ENCODE measurements at places on chromosomes 6 and 20.

DNA sequence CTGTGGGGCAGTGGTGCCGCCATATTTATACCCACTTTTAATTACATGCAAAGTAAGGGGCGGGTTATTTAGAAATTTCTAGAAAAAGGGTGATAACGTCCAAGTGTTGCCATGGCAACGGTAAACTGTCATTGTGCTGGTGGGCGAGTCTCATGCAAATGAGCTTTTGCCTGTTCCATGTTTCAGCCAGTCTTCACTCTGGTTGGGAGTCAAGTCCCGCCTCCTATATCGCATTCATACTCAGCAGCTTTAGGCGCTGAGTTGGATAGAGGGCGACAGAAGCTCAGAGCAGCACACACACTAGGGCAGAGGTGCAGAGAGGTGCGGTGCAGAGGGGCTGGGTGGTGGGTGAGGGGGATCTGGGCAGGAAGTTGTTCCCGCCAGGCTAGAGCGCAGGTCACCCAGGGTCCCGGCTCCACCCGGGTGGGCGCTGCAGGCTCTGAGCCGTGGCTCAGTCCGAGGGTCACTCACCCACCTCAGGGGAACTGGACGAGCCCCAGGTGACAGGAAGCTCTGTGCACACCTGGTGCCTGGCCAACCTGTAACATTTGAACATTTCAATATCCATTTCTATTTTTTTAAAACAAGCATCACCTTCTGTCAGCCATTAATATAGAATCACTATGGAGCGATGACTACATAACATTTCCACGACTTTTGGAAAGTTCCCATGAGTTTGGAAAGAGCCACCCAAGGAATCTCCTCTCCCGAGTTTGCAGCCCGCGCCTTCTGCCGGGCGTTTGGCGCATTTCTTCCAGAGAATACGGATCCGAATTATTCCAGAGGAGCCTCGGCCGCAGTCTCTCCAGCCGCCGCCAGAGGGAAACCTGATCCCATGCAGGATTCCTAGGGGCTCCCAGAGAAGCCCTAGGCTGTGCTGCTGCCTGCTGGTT lies 89.1 kb upstream of the PHACTR3 start:
- DNase-seq = peak; percentile 82

- DNase-seq = no peak
These were observed 3.1 kb downstream of the NNAT start for GRCh38 chr20:37523911-37524700.

GRCh38 chr6:14837435-14837834 lies 408.4 kb upstream of the JARID2 start:
- no peak for DNase-seq

DNA sequence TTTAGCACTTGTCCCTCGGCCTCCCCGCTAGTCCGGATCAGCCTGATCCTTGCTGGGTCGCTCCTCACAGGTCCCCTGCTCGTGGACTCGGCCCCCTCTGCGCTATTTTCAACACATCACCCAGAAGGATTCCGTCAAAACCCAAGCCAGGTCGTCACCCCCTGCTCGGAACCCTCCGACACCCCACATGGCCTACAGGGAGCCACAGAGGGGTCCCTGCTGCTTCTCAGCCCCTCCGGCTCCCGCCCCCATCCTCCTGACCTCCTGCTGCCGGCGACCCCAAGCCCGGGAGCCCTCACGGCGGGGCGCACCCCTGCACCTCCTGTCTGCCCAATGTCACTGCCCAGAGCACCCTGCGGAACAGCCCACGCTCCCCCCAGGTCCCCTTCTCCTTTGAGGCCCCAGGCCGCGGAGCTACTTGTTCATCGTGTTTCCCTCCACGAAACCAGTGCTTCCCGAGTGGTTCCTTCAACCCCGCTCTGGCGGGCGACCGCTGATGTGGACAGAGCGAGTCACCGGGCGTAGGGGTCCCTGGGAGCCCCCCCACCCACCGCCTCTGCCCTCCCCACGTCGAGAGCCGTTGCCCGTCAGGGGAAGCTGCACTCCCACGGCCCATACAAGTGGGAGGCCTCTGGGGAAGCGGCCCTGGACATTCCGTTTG lies 638 bp upstream of the MYL9 start:
- DNase-seq = no peak

GRCh38 chr20:37317316-37317715 lies 27.9 kb downstream of the MANBAL start:
- DNase-seq = no peak

DNA sequence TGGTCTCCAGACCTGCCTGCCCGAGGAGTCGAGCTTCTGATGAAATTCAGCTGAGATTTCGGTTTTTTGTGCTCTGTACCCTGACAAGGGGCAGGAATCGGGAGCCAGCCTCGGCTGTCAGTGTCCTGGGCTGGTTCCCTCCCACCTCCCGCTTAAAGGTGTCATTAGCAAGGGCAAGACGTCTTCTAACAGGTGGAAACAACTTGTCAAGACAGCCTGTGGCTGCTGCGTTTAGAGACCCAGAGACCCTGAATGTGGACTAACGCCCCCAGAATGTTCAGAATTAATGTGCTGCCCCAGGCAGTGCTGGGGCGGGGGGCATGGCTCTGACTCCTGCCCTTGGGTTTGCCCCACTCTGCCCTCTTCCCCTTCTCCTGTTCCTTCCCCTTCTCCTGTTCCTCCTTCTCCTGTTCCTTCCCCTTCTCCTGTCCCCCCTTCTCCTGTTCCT lies 69.7 kb downstream of the PHACTR3 start:
- DNase-seq = no peak

DNA sequence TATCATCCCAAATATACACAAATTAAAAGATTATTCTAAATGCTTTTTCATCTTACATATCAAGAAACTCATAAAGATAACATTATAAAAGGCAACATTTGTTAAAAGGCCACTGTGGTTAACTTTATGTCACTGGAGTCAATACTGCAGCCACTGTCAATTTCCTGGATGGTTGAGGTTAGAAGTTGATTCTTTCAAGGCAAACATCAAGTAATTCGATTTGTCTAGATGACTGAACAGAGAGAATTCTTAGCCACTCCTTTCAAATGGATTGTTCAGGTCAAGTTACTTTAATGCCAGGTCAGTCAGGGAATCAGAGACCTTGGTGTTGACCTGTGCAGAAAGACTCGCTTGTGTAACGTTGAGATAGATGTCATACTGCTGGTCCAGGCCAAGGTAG lies 44.4 kb upstream of the SIM1 start:
- DNase-seq = no peak

DNA sequence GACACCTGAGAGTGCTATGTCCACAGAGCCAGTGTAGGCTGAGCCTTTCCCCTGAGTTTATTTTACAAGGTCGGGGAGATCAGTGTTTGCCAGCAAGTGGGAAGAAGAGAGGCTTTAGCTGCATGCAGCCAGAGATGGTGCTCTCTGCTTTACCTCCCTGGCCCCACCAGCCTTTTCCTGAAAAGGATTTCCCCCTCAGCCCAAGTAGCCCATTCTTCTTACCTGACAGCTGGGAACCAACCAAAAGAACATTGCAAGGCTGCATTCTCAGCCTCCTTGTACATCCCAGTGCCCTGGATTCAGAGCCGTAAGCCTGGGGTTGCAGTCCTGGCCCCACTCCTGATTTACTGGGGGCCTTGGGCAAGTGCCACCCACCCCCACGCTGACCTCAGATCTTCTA lies 16.9 kb downstream of the SNPH start:
- DNase-seq = no peak

DNA sequence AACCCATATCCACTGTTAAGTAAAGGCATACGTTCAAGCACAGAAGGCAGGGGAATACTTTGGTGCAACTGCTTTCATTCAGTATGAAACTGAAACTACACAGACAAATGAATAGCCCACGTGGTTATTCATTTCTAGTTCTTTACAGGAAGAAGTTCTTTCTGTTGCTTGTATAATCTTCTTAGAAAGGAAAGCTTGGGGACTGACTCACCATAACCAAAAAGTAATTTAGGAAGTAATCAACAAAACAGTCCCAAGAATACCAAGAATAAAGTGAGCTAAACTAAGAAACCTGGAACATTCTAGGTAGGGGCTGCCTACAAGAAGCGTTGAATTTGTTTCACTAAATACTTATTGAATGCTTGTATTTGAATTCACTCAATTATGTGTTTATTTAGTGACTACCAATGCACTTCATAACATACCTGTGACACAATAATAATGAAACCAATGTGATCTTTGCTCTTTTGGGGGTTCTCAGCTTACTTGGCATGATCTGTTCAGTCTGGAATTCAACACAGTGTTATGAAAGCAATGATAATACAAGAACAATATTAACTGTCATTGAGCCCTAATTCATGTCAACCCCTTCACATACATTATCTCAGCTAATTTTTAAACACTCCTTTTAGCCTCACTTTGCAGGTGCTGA lies 25.1 kb upstream of the KIAA0408 start:
- no peak for DNase-seq

GRCh38 chr6:7726416-7727085 lies 652 bp downstream of the BMP6 start:
- no peak for DNase-seq

GRCh38 chr6:17965397-17965796 lies 22.0 kb downstream of the KIF13A start:
- DNase-seq = no peak

GRCh38 chr6:167733740-167734661 lies 92.7 kb upstream of the AFDN start:
- DNase-seq = no peak

DNA sequence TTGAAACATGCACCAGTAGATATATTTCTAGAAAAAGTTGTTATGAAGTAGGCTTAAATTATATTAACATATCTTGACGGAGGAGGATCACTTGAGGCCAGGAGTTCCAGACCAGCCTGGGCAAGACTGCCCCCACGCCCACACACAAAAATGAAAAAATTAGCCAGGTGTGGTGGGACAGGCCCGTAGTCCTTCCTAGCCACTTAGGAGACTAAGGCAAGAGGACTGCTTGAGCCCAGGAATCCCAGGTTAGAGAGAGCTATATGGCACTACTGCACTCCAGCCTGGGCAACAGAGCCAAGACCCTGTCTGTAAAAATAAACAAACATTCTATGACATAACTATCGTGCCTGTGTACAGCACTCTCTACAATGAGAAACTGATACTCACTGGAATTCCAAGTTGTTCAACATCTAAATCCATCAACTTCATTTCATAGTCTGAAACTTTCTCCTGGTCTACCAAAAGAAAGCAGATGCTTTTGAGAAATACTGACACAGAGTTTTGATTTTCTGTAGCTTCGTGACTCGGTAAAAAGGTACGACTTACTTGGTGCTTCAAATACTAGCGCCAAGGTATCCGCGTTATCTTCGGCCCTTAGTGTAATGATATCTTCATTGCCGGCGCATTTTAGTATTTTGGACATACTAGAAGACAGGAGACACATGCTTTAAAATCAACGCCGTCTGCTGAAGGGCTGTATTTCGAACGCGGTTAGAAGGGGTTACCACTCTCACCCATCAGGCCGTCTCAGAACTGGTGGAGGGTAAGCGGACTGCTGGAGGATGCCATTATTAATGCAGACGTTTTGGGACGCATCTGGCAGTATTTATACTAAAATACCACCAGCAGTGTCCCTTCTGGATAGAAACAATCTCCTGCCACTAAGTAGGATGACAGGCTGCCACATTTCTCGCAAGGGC lies 1.3 kb downstream of the PCNA start:
- no peak for DNase-seq

DNA sequence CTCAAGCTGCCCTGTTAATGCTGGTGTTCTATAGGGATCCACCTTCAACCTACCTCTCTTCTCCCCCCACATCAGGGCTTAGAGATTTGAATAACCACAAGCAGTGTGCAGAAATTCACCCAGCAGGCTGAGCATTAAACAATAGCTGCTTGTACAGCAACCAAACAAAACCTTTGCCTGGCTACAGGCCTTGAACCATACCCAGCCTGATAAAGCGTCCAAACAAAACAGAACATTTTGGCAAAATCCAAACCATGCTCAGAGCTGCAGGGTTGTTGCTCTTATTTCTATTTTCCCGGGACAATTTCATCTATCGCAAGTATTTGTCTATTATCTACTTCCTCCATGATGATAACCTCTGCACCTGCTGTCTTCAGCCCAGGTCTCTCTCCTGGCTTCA lies 142.3 kb downstream of the UNC5CL start:
- no peak for DNase-seq

GRCh38 chr20:40930561-40930960 lies 98.1 kb upstream of the TOP1 start:
- no peak for DNase-seq

GRCh38 chr6:34657307-34657978 lies 39.1 kb downstream of the ILRUN start:
- peak; percentile 33 for DNase-seq

DNA sequence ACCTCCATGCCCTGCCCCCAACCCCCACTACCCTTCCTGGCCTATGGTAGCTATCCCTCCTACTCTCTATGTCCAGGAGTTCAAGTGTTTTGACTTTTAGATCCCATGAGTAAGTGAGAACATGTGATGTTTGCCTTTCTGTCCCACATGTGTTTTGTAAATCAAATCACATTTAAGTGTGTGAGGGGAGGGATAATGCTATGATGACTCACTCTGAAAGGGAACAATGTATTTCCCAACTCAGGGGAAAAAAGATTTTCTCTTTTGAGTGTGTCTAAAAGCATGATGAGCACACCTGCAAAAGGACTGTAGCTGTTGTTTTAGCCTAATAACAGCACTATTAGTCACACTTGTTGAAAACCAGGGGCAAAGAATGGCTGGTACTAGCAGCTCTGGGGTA lies 193.7 kb downstream of the GJA10 start:
- DNase-seq = no peak

DNA sequence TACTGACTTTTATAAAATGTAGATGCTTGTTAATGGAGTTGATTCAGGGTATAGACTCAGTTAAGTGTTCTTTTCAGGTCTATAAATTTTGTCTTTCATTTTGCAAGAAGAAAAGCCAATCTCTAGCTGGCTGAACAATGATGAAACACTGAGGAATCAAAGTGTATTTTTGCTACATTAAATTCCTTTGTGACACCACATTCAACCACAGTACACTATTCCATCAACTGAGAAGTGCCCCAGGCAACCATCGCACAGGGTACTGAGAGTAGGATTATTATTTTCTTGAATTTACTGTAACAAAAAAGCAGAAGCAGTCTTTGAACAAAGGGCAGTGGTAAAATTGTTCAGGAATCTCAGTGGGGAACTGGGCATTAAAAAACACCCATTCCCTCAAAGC lies 83.6 kb downstream of the PREP start:
- DNase-seq = no peak

GRCh38 chr20:43539975-43540672 lies 18.7 kb upstream of the SGK2 start:
- no peak for DNase-seq

Measured in T47D (cell line).